ENCODE measurements at places on chromosomes 3 and 15.

DNA sequence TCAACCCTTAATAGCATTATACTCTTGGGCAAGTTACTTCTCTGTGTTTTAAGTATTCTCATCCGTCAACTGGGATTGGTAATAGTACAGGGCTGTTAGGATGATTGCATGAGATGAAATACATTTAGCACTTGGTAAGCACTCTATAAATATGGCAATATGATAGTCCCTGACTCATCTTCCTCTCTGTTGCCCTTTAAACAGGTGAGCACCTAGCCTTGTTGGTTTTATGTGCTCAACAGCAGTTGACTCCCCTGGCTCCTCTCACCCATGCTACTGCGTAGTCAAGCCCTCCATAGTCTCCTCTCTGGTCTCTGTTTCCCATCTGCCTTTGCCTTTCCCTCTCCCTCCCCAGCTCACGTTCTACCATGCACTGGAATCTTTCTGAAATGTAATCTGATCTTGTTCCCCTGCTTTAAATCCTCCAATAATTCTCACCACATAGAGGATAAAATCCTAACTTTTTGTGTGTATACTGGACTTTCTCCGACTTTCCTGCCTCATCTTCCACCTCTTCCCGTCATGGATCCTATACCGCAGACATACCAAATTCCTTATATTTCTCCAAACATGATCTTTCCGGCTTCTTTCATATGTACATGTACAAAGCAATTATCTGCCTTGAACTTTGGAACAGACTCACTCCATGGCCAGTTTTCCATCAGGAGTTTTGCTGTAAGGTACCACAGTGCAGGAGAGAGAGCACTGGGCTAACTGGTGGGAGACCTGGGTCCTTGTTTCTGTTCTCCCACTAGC lies 42.3 kb downstream of the FSD2 start:
- DNase-seq, result no peak

GRCh38 chr3:11914651-11915050 lies 68.0 kb upstream of the TAMM41 start:
- DNase-seq, result no peak

DNA sequence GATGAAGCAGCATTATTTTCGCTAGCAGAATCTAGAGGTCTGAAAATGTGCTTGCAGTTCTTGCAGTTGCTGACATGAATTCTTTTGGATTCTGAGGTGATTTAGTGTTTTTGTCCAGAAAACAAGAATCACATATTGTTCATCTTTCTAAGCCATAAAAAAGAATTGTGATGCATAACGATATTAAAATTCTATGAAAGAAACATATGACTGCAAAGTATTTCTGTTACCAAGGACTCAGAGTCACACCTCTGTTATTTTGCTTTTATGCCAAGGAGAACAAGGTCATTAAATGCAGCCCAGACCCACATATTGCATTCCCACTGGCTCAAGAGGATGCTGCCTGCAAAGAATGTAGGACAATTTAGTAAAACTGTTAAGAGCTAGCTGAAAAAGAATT lies 299.8 kb upstream of the GPR149 start:
- no peak for DNase-seq

- peak; percentile 9 for DNase-seq
Measured at GRCh38 chr3:36214460-36214859, 165.8 kb upstream of the STAC start.

GRCh38 chr3:56282341-56282740 lies 185.9 kb downstream of the ERC2 start:
- no peak for DNase-seq

DNA sequence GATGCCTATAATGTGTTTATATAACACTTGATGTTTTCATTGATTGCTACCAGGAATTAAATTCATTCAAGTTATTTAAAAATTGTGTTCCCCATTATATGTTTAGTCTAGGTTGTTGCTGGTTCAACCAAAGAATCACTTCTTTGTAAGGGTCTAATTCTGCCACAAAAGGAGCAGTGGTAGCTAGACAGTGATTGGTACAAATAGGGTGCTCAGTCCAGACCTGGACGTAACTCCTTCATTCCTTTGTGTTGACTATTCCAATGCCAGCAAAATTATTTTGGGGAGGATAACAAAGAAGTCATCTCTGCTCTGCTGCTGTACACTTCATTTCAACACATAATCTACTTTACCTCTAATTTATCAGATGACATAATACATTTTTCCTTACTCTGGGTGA lies 1.2 kb downstream of the CHMP2B start:
- no peak for DNase-seq

- DNase-seq, result peak; percentile 77
Measured at GRCh38 chr15:56744701-56745683, 11.7 kb upstream of the ZNF280D start.
